ENCODE measurements at places on chromosomes 4 and X.

GRCh38 chrX:10582215-10582733, 38.1 kb downstream of the MID1 start:
- DNase-seq, result no peak

- DNase-seq, result no peak
These were observed 79.8 kb downstream of the LCORL start for GRCh38 chr4:17941731-17942130.

DNA sequence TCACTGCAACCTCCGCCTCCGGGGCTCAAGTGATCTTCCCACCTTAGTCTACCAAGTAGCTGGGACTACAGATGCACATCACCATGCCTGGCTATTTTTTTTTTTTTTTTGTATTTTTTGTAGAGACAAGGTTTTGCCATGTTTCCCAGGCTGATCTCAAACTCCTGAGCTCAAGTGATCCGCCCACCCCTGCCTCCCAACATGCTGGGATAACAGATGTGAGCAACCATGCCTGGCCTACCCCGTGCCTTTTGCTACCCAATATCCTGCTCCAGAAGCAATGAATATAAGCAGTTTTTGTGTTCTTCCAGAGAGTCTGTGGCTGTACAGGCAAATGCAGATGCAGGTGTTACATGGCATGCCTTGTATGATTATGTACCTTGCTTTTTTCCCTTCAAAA, 50.5 kb downstream of the TBC1D14 start:
- DNase-seq, result no peak

DNA sequence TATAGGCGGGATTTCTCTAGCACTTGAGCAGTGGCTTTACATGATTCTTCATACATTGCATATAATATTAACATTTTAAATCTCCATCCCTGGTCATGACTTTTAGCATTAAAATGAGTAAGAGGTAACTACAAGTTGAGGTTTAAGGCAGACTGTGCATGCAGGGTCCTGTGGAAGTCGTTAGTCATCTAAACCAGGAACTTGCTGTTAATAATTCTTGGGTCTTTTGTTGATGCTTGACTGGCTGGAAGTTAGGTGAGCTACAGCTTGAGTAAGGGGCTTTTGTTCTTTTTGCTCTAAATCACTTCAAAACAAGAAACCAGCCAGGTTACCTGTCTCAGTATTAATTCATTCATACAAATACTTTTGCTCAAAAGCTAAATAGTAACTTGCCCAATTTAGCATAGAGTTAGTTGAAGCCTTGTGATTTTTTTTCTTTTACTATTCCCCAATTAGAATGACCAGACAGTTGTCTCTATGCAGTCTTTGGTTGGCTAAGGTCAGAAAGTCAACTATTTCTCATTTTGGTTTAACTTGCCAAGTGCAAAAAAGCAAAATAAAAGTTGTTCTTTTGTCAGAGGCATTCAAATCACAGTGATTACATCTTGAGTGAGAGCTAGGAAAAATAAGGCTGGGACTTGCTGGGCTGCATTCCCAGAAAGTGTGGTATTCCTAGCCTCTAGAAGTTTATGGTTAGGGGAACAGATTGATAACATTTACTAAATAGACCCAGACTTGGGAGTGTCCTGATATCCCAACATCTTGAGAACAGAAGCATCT, 516.9 kb downstream of the PDHA2 start:
- DNase-seq, result no peak

DNA sequence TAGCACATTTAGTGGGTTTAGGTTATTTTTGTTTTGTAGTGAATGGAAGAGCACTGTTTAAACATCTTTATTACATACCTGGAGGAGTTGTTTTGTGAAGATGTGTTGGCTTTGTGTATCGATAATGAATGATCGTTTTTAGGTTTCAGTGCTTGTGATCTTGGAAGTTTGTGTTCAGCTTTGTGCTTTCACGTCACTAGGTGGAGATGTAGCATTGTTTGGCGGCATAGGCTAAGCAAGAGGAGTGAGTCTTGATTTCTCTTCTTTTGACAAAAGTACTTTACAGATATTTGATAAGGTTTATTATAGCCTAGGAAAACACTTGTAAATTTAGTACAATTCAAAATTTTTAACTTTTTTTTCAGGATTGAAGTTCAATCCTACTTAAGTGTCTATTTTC, 50.4 kb downstream of the PDK3 start:
- DNase-seq, result no peak

DNA sequence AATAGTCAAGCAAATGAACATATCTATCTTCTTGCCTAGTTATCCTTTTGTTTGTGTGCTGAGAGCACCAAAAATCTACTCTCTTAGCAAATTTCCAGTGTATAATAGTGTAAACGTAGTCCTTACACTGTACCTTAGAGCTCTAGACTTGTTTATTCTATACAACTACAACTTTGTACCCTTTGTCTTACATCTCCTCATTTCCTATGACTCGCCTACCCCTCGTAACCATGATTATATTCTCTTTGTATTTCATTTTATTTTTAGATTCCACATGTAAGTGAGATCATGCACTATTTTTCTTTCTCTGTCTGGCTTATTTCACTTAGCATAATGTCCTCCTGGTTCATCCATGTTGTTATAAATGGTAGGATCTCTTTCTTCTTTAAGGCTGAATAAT, 37.6 kb downstream of the MAGEB5 start:
- no peak for DNase-seq

DNA sequence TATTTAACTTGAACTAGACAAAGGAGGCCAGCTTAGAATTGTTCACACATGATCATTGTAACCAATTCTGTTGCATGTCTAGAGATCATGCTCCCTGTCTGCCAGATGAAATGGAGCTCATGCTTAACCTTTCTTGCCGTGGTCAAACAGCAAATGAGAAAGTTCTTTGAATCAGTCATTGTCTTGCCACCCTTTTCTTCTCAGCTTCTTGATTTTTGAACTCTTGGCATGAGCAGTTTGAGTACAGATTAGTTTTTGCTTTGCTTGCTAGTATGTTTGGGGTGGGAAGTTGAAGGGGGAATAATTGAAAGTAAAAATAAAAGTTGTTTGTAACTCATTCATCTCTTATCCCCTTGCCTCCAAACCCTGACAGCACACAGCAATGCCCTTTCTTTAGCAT, 4.7 kb downstream of the MTM1 start:
- DNase-seq, result no peak

GRCh38 chr4:3291969-3292570, 751 bp upstream of the RGS12 start:
- DNase-seq, result peak; percentile 54

DNA sequence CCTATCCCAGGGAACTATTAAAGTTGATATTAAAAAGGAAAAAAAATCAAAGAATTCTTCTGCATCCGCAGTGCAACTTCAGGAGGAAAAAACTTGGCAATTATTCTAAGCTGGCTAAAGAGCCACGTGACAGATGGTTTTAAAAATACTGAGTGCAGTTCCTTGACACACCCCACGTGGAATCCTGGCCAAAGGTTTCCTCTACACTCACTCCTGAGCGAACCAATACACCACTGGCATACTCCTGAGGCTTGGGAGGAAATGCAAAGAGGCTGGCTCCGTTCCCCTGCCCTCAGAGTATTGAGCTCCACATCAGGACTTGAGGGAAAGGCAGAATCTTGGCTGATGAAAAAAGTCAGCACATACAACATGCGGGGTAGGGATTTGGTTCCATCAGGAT, 133.8 kb upstream of the ATP6AP2 start:
- DNase-seq, result no peak

DNA sequence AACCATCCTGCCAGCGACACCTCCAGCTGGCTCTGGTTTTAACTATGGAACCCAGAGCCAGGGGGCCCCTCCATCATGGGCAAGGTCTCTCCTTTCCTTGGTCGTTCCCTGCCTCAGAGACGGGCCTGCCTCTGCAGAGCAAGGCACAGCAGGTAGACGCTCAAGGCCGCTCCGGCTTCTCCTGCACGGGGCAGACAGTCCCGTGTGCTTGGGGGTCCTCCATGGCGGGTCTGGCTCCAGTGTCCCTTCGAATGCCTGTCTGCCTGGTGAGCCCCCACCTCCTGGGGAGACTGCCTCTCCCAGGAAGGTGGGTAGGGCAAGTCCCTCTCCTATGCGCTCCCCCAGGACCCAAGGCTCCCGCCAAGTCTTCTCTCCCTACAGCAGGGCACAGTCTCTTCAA, 71.5 kb downstream of the ACOX3 start:
- DNase-seq, result no peak

GRCh38 chrX:137749246-137749645, 183.3 kb downstream of the ZIC3 start:
- DNase-seq, result no peak

GRCh38 chr4:167955006-167955405, 137.3 kb upstream of the ANXA10 start:
- no peak for DNase-seq

DNA sequence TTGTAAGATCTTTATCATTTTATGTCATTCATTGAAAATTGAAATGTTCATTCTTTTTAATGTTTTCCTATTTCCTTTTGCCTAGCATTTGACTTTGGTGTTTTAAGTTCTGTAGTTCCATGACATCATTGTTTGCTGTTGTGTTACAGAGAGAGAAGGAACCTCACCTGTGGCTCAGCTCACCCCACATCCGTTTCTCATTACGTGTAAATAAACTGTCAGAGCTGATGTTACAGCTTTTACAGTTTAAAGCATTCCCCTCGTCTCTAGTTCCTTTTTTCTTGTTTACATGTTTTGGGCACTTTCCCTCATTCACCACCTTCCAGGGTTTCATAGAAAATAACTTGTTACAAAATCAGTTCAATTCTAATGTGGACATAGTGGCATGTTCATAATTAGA, 137.2 kb downstream of the FNIP2 start:
- no peak for DNase-seq
